Activated CD4-positive, alpha-beta T cell treated with anti-CD3 and anti-CD28 coated beads, Interleukin-2, amount 10 ng/mL, durations not matched to agents 24 days and 14 days (primary cell): ENCODE measurements at places on chromosomes 6 and 20. TPM values are rescaled to one million over a fixed set of nuclear protein-coding genes. Genes with fewer than 3 reads are reported as not detected.

- H3K27me3 ChIP-seq = no peaks in the 10 kb centered on the region
- no peaks in the 10 kb centered on the region for H3K36me3 ChIP-seq
- no peak overlapping the region for H3K27ac ChIP-seq
- no peak overlapping the region for H3K4me3 ChIP-seq
- DNase-seq = no peak
These were observed 166.0 kb upstream of the CDH4 start for GRCh38 chr20:61086031-61086430.

The CALHM5 gene
- total RNA-seq = not detected in 2 replicates

GRCh38 chr20:11101243-11101642 is 427.4 kb upstream of the JAG1 start:
- DNase-seq = no peak
- no peaks in the 10 kb centered on the region for H3K27me3 ChIP-seq
- no peaks in the 10 kb centered on the region for H3K36me3 ChIP-seq
- no peaks in the 10 kb centered on the region for H3K4me1 ChIP-seq
- no peak overlapping the region for H3K27ac ChIP-seq

- DNase-seq = no peak
- no peak overlapping the region for H3K4me3 ChIP-seq
- peaks cover 8% of the 10 kb centered on the region for H3K27me3 ChIP-seq
- no peaks in the 10 kb centered on the region for H3K4me1 ChIP-seq
These were observed 72.3 kb downstream of the LYRM2 start for GRCh38 chr6:89566008-89566800.

The ANGPT4 gene
- not detected in 2 replicates for total RNA-seq

- H3K27me3 ChIP-seq = no peaks in the 10 kb centered on the region
- H3K4me3 ChIP-seq = no peak overlapping the region
- H3K36me3 ChIP-seq = no peaks in the 10 kb centered on the region
- H3K4me1 ChIP-seq = no peaks in the 10 kb centered on the region
- no peak overlapping the region for H3K27ac ChIP-seq
- no peak for DNase-seq
These were observed 515.0 kb downstream of the CDH26 start for GRCh38 chr20:60473211-60473610.
